ENCODE measurements at places on chromosomes 7 and 10. TPM values are rescaled to one million over a fixed set of nuclear protein-coding genes. Genes with fewer than 3 reads are reported as not detected.

DNA sequence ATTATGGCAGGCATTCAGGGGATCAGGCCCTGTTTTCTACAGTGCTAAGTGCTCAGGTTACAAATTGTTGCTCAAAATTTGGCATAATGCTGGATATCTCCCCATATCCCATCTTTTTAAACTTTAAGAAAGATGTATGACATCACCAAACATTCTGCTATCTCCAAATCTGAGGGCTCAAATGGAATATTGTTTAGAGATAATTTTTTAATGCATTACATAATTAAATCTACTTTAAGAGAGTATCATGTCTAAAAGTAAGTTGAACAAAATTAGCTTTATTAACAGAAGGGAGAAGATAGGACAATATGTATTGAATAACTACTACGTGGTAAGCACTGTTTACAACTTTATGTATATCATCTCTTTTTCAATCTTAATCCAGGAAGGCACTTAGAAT, 13.9 kb downstream of the NT5C3A start:
- DNase-seq: no peak

- DNase-seq: no peak
Observed at GRCh38 chr10:95789902-95790301, 33.9 kb downstream of the ENTPD1 start.

- no peak for DNase-seq
Observed at GRCh38 chr10:113882240-113882639, 27.8 kb downstream of the NHLRC2 start.

DNA sequence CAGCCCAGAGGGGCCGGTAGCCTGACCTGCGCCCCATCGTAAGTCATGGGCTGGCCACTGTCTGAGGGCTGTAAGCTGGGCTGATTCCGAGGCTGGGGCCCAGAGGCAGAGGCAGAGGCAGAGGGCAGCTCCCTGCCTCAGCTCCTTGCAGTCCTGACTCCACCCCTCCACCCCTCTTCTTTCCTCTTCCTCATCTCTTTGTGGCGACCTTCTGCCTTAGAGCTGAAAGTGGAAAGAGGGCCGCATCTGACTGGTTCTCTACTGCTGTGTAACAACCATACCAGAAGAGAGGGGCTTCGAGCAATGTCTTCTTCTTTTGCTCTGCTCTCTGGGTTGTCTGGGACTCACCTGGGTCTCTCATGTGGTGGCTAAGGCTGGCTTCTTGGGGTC, 179.1 kb downstream of the RPS24 start:
- no peak for DNase-seq

GRCh38 chr7:37344886-37345579, 103.6 kb downstream of the ELMO1 start:
- peak; percentile 31 for DNase-seq

- no peak for DNase-seq
Observed at GRCh38 chr10:124291001-124291701, 127.6 kb downstream of the OAT start.

GRCh38 chr10:11504566-11505285, 106.7 kb downstream of the USP6NL start:
- DNase-seq: no peak

DNA sequence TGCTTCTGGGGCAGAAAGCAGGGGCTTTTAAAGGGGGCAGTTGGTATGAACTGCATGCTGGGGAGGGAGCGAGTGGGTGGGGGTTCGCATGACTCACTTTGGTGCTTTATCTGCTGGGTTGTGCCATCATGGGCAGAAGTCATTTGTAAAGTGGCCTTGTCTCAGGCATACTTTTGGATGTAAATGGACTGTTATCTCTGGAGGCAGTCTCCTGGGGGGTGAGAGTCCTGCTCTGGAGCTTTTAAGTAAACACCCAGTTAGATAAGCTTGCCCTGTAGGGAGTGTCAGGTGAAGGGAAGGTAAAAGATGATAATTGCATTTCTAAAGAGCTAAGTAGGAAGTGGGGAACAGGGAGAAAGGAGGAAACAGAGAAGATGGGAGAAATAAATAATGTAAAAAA, 1.6 kb upstream of the GSTO1 start:
- no peak for DNase-seq

DNA sequence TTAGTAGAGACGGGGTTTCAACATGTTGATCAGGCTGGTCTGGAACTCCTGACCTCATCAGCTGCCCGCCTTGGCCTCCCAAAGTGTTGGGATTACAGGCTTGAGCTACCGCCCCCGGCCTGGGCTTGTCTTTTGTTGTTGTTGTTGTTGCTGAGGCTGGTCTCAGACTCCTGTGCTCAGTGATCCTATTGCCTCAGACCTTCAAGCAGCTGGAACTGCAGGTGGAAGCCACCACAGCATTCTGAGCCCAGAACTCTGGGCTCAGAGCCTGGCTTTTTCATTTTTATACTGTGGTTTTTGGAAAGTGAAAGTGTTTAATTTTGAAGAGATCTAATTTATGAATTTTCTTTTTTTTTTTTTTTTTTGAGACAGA, 16.2 kb upstream of the DNAJB6 start:
- no peak for DNase-seq

DNA sequence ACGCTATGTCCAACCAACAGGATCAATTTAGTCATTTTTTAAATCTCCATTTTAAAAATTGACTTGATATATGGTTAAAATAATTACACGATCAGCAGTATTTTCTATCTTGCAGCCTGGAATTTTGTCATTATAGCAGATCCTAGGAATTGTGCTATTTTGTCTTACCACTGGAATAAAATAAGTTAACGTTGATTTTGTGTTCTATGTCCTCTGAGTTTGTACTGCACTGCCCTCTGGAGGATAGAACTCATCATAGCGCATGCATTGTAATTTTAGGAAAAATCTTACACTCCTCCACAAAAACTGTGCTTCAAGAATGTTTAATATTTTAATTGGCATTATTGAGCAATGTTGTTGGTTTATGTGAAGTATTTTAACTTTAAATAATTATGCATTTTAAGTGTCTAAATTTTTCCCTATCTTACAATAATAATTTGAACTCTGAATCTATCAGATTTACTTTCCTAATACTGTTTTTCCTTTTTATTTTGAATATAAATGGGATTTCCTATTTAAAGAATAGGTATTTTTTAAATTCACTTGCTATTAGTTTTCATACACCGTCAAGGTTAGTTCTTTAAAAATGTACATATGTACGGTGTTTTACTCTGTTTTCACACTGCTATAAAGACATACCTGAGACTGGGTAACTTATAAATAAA, 220.1 kb downstream of the PPP1R3A start:
- DNase-seq: no peak

DNA sequence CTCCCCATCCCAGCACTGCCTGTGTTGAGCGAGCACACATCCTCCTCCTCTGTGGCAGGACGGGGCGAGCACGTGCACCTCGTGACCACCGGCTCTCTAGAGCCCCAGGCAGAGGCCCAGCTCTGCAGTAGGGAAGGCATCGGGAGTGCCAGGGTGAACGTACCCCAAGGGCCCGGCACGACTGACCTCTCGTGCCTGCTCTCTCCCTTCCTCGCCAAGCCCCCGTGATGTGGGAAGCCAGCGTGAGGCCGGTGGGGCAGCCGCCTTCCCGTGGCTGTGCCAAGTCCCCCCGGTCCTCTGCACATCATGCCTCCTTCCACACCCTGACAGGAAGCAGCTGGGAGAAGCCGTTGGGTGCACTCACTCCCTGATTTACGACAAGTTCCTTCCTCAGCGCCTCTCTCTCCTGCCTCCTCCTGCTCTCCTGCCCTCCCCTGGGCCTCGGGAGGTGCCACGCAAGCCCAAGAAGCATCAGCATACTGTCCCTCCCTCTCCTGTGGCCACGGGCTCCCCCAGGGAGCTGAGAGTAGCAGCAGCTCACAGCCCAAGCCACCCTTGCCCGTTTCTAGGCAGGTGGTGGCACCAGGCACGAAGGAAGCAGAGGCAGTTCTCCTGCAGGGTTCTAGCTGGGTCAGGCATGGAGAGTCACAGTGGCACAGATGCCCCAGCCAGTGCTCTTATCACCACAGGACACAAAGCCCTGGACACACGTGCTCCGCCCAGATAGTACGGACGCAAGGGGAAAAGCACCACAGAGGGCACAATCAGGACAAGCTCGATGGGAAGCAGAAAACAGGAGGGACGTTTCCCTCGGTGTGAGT, 47.0 kb downstream of the AMZ1 start:
- peak; percentile 40 for DNase-seq

DNA sequence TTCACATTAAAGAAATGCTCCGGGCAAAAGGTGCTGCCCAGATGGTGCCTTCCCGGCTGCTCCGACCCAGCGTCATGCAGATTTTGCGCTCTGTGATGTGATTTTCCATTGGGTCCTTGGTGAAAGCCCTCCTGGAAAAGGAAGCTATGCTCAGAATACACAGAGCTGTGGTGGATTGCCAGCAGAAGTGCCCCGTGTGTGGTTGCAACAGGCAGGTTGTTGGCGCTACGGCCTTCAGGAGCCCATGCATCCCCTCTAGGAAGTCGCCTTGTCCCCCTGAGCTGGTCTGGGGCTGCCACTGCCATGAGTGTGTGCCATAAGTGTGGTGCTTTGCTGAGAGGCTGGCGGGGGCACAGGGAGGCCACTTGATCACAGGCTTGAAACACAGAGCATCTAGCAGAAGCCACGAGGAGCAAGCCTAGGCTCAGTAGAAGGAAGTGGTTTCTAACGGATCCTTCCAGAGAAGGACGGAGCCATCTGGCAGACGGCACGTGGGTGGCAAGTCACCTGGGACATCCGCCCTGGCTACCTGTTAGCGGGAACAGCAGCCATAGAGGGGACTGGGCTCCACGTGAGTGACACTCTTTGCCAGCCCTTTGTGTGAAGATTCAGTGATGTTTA, 210.9 kb downstream of the CUX1 start:
- peak; percentile 53 for DNase-seq

- no peak for DNase-seq
Observed at GRCh38 chr10:118792526-118792925, 37.8 kb upstream of the CACUL1 start.

DNA sequence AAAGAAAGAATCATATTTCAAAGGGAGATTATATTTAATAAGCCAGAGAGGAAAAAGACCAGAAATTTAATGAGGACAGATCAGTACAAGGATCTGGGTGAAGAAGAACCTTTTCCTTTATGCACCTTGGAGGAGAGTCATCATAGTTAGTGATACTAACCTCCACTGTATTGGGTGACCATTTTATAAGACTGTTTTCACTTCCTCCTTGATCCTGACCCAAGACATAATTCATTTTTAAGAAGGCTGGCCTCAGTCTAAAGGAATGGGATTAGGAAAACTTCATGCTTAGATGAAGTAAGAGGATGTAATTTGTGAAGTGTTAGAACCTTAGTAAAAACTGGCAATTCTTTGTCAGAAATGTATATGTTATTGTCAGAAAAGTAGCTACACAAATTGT, 68.6 kb downstream of the ADAM22 start:
- no peak for DNase-seq

DNA sequence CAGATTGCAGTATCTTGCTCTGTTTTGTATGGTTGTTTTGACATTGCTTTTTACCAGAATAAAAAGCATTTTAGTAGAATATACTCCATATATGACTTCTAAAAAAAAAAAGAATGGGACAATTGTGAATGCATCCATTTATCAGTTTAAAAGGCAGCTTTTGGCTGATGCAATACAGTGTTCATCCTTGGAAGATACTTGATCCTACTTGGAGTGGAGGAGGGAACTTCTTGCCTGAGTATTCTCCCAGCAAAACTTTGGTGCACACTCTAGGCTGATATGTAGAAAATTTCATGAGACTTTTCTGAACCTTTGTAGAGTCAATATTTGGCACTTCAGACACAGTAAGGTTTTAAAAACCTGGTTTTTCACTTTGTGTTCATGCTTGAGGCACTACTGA, 40.2 kb downstream of the WDR11 start:
- DNase-seq: no peak

GRCh38 chr10:115539142-115539762, 446.1 kb downstream of the ATRNL1 start:
- no peak for DNase-seq

- no peak for DNase-seq
Observed at GRCh38 chr7:29538389-29538788, 25.2 kb upstream of the PRR15 start.

GRCh38 chr7:20393616-20394015, 62.9 kb downstream of the ITGB8 start:
- DNase-seq: no peak

- no peak for DNase-seq
Observed at GRCh38 chr7:925601-926000, 28.9 kb downstream of the ADAP1 start.

DNA sequence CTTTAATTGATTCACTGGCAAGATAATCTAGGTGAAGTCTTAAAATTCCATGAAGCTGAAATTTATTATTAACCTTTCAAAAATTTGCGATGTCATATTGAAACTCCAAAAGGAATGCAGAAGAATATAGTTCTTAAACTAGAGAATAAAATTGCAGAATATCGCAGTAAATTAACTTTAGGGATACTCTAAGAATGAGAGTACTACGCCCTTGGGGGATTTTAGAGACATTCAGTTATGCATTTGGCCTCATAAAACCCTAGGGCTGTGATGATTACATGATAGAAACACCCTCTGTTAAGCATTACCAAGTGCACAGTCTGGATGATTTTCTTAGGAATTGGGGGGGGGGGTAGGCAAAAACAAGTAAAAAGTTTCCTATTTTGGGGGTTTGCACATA, 3.7 kb downstream of the WNT2 start:
- no peak for DNase-seq

DNA sequence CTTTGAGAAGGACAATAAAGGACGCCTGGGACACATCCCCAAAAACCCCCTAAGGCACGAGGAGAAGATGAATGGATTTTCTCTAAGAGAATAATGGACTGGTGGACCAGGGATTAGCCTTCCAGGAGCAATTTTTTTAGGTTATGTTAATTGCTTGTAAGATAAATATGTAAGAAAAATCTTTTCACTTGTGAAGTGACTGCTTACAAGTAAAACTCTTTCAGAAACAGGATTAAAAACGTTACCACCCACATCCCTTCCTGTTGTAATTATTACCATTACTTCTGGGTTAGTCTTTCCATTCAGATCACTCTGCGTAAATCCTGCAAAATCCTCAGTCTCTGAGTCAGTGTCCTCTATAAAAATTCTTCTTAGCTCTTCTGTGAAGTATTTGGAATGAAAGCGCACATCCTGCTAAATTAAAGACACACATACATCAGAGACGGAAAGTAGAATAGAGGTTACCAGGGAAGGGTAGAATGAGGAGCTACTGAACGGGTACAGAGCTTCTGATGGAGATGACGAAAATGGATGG, 34.3 kb downstream of the CDCA7L start:
- DNase-seq: no peak

GRCh38 chr10:24207781-24208611, 942 bp upstream of the KIAA1217 start:
- no peak for DNase-seq

- DNase-seq: peak; percentile 46
Observed at GRCh38 chr7:150511048-150511447, 3.6 kb upstream of the GIMAP7 start.

SPAG6 gene
- total RNA-seq: not detected

HPS1 gene
- 31.0 TPM for total RNA-seq

HOXA13 gene
- total RNA-seq: not detected

MMD2 gene
- total RNA-seq: not detected

C10orf105 gene
- total RNA-seq: 0.32 TPM

SEC23IP gene
- 55.2 TPM for total RNA-seq

TMEM254 gene
- total RNA-seq: 16.2 TPM

SEC31B gene
- 59.3 TPM for total RNA-seq

OR6V1 gene
- not detected for total RNA-seq

PTF1A gene
- total RNA-seq: not detected

PPP1R17 gene
- total RNA-seq: not detected

SLC39A12 gene
- total RNA-seq: not detected

CALN1 gene
- not detected for total RNA-seq

SPDYE2B gene
- total RNA-seq: 0.19 TPM

OIT3 gene
- total RNA-seq: not detected

All from activated naive CD4-positive, alpha-beta T cell treated with anti-CD3 and anti-CD28 coated beads for 36 hours (primary cell).